Left ventricle myocardium inferior (tissue), 1 donor: ENCODE measurements at places on chromosomes 2 and 18. TPM values are rescaled to one million over a fixed set of nuclear protein-coding genes. Genes with fewer than 3 reads are reported as not detected.

PRKAG3 gene
- 0.14 TPM for total RNA-seq

GRCh38 chr2:138475277-138475776, 26.2 kb upstream of the SPOPL start:
- H3K27ac ChIP-seq: no peak overlapping the region
- H3K4me1 ChIP-seq: no peaks in the 10 kb centered on the region
- H3K4me3 ChIP-seq: no peak overlapping the region
- no peaks in the 10 kb centered on the region for H3K27me3 ChIP-seq

FAM110C gene
- 3.3 TPM for total RNA-seq

DLX2 gene
- not detected for total RNA-seq

- H3K4me1 ChIP-seq: peaks cover 32% of the 10 kb centered on the region
- DNase-seq: no peak
- H3K27ac ChIP-seq: no peak overlapping the region
- peaks cover 93% of the 10 kb centered on the region for H3K36me3 ChIP-seq
These were observed 7.2 kb downstream of the NCL start for GRCh38 chr2:231457101-231457500.
